DND-41 (cell line): ENCODE measurements at places on chromosomes 3 and 15.
A peak's percentile ranks its signal among the peaks of the same experiment; 100 is the strongest.

DNA sequence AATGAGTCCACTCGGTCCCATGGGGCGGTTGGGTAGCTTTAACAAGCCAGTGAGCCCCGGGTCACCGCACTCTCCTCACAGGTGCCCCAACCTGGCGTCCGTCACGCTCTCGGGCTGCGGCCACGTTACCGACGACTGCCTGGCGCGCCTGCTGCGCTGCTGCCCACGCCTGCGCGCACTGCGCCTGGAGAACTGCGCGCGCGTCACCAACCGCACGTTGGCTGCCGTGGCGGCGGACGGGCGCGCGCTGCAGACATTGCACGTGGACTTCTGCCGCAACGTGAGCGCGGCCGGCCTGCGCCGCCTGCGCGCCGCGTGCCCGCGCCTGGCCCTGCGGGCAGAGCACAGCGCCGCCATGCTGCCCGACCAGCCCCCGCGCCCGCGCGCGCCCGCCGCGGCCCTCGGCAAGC is 3.4 kb downstream of the FBXL22 start:
- peak overlapping the region; percentile 47; the same call in 1 of the 2 replicates for H3K4me3 ChIP-seq
- peak overlapping the region; percentile 52; the same call in 1 of the 2 replicates for H3K27ac ChIP-seq
- peaks cover 20% of the 10 kb centered on the region for H3K4me1 ChIP-seq
- DNase-seq = peak; percentile 82

DNA sequence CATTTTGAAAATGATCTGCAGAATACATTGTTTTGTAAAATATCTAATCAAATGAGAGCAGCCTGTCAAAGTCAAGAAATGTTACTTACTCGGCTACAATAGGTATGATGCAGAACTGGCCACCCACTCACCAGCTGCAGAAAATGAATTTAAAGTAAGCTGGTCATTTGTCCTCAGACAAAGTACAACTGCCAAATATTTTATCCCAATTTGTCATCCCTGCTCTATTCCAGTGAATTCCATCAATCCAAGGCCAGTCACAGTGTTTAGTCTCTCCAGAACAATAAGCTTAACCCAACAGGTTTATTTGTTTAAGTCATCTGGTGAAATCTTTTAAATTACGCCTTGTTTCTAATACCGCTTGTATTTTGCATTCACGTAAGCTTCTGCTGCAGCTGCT is 46.6 kb upstream of the TCF12 start:
- no peaks in the 10 kb centered on the region for H3K4me1 ChIP-seq
- no peak for DNase-seq
- H3K4me3 ChIP-seq = no peak overlapping the region
- H3K27ac ChIP-seq = no peak overlapping the region
- no peaks in the 10 kb centered on the region for H3K36me3 ChIP-seq

- no peaks in the 10 kb centered on the region for H3K4me1 ChIP-seq
- DNase-seq = no peak
- no peak overlapping the region for H3K4me3 ChIP-seq
- no peaks in the 10 kb centered on the region for H3K27me3 ChIP-seq
- peaks cover 70% of the 10 kb centered on the region for H3K36me3 ChIP-seq
Measured at GRCh38 chr15:25375557-25375956, 63.3 kb downstream of the UBE3A start.

DNA sequence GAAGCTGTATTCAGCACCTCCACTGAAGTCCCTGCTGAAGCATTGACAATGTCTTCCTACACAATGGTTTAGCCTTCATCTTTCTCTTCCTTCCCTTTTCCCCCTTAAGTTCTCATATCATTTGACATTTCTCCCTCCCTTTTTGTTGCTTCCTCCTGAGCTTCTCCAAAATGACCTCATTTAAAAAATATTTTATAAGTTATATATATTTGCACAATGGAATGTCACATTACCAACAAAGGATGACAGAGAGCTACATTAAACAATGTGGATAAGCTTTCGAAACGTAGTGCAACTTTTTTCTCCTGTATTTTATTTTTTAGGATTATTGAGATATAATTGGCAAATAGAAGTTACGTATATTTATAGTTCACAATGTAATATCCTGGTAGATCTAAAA is 13.2 kb upstream of the DLG1 start:
- no peak for DNase-seq
- H3K36me3 ChIP-seq = no peaks in the 10 kb centered on the region
- no peaks in the 10 kb centered on the region for H3K27me3 ChIP-seq
- no peak overlapping the region for H3K27ac ChIP-seq
- H3K4me1 ChIP-seq = peaks cover 16% of the 10 kb centered on the region

GRCh38 chr3:195999896-196000295 is 82.0 kb downstream of the TFRC start:
- no peaks in the 10 kb centered on the region for H3K27me3 ChIP-seq
- no peaks in the 10 kb centered on the region for H3K36me3 ChIP-seq
- DNase-seq = no peak
- H3K4me1 ChIP-seq = no peaks in the 10 kb centered on the region
- H3K27ac ChIP-seq = no peak overlapping the region

GRCh38 chr3:113552851-113553250 is 20.5 kb downstream of the SIDT1 start:
- H3K4me1 ChIP-seq = no peaks in the 10 kb centered on the region
- H3K27ac ChIP-seq = no peak overlapping the region

GRCh38 chr15:41852736-41853590 is 14.3 kb downstream of the PLA2G4B start:
- no peaks in the 10 kb centered on the region for H3K27me3 ChIP-seq
- H3K27ac ChIP-seq = no peak overlapping the region
- H3K4me3 ChIP-seq = no peak overlapping the region
- DNase-seq = no peak

DNA sequence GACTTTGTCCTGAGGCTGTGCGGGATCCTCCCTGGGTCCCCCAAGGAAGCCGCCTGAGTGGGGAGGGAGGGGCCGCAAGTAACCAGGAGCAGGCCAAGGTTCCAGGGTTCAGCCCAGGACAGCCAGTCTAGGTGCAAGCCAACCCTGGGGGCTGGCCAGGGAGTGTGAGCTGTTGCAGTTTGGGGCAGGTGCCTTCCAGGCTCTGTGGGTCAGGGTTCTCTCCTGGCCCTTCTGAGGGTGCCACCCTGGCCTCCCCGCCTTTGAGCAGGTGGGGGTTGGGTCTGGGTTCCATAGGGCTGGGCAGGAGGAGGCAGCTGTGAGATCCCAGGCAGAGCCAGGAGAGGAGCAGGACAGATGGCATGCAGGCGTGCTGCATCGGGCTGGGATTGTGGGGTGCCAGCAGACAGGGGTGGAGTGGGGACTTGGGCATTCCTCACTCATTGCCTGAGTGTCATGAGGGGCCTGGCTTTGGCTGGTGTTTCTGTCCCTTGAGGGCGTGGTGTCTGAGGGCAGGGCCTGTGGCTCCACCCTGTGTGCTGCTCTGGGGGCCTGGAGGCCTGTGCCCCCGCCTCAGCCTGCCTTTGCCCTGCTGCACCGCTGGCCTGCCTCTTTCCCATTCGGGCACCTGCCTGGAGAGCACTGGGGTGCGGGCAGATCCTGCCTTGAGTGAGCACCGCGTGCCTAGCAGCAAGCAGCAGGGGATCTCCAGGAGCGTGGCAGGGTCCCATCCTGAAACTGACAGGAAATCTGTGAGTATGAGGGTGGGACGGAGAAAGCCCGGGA is 18.4 kb downstream of the KLF13 start:
- no peak for DNase-seq
- peak overlapping the region; percentile 36 for H3K27ac ChIP-seq
- H3K4me3 ChIP-seq = no peak overlapping the region
- H3K4me1 ChIP-seq = peaks cover 21% of the 10 kb centered on the region; the same call in 1 of the 2 replicates
- H3K36me3 ChIP-seq = peaks cover 74% of the 10 kb centered on the region

DNA sequence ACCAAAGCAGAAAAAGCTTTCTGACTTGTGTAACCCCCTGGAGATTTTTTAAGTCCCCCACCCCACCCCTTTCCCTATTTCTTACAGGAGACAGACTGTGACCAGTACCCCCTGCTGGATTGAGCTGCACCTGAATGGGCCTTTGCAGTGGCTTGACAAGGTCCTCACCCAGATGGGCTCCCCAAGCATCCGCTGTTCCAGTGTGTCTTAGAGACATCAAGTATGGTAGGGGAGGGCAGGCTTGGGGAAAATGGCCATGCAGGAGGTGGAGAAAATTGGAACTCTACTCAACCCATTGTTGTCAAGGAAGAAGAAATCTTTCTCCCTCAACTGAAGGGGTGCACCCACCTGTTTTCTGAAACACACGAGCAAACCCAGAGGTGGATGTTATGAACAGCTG is 64.1 kb downstream of the AAGAB start:
- H3K4me3 ChIP-seq = no peak overlapping the region
- DNase-seq = no peak
- no peak overlapping the region for H3K27ac ChIP-seq
- H3K4me1 ChIP-seq = no peaks in the 10 kb centered on the region

GRCh38 chr3:143298886-143299535 is 179.4 kb downstream of the CHST2 start:
- DNase-seq = peak; percentile 55
- H3K4me3 ChIP-seq = no peak overlapping the region
- peaks cover 97% of the 10 kb centered on the region for H3K4me1 ChIP-seq
- no peaks in the 10 kb centered on the region for H3K36me3 ChIP-seq

GRCh38 chr15:65249641-65250040 is 37.0 kb downstream of the PARP16 start:
- H3K4me3 ChIP-seq = no peak overlapping the region
- no peaks in the 10 kb centered on the region for H3K4me1 ChIP-seq
- H3K27me3 ChIP-seq = no peaks in the 10 kb centered on the region
- no peak for DNase-seq
- H3K27ac ChIP-seq = no peak overlapping the region
- H3K36me3 ChIP-seq = peaks cover 12% of the 10 kb centered on the region

- H3K27me3 ChIP-seq = no peaks in the 10 kb centered on the region
- no peaks in the 10 kb centered on the region for H3K4me1 ChIP-seq
- no peak overlapping the region for H3K27ac ChIP-seq
- no peak for DNase-seq
Measured at GRCh38 chr3:154040283-154040682, 80.9 kb upstream of the ARHGEF26 start.

- H3K27me3 ChIP-seq = no peaks in the 10 kb centered on the region
- H3K4me1 ChIP-seq = peaks cover 24% of the 10 kb centered on the region
- no peaks in the 10 kb centered on the region for H3K36me3 ChIP-seq
- no peak overlapping the region for H3K4me3 ChIP-seq
- DNase-seq = peak; percentile 63
- peak overlapping the region; percentile 2; the same call in 1 of the 2 replicates for H3K27ac ChIP-seq
Measured at GRCh38 chr3:71987828-71988227, 202.9 kb upstream of the PROK2 start.

DNA sequence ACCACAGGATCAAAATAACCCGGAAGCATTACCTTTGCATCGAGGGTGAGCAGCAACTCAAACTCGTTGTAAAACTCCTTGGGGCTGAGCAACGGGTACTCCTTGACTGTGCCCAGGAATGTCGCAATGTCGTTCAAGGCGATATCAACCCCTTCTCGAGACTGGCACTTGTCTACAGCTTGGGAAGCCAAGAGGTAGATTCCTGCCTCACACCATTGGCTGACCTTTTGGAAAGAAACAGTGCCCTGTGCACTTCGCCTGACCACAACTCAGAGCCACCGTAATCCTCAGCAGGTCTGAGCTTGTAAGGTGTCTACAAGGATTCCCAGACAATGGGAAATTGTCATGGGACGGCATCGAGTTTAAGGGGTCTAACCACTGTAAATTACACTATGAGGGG is 43.9 kb downstream of the B3GNT5 start:
- peaks cover 5% of the 10 kb centered on the region for H3K4me1 ChIP-seq
- no peaks in the 10 kb centered on the region for H3K36me3 ChIP-seq
- no peak overlapping the region for H3K27ac ChIP-seq
- DNase-seq = no peak
- H3K4me3 ChIP-seq = no peak overlapping the region
